Osteoblast (primary cell): ENCODE measurements at places on chromosomes 5 and 9. TPM values are rescaled to one million over a fixed set of nuclear protein-coding genes. Genes with fewer than 3 reads are reported as not detected.

Gene CLINT1
- 85.4 and 85.5 TPM in 2 replicates for total RNA-seq

Gene EGFLAM
- total RNA-seq, result 11.2 and 13.8 TPM in 2 replicates

Gene DRD1
- total RNA-seq, result under 0.01 TPM in 1 of 2 replicates, not detected in the other

Gene SPATA31E1
- total RNA-seq, result under 0.01 TPM in 1 of 2 replicates, not detected in the other

Gene PRR16
- 30.4 and 36.2 TPM in 2 replicates for total RNA-seq

Gene TTC16
- total RNA-seq, result under 0.01 TPM in 1 of 2 replicates, not detected in the other

Gene FKTN
- total RNA-seq, result 21.0 and 21.5 TPM in 2 replicates
